ENCODE measurements at places on chromosomes 7 and 10.
A peak's percentile ranks its signal among the peaks of the same experiment; 100 is the strongest.

- DNase-seq, result no peak
These were observed 98.3 kb downstream of the FOXL3 start for GRCh38 chr7:388023-388960.

DNA sequence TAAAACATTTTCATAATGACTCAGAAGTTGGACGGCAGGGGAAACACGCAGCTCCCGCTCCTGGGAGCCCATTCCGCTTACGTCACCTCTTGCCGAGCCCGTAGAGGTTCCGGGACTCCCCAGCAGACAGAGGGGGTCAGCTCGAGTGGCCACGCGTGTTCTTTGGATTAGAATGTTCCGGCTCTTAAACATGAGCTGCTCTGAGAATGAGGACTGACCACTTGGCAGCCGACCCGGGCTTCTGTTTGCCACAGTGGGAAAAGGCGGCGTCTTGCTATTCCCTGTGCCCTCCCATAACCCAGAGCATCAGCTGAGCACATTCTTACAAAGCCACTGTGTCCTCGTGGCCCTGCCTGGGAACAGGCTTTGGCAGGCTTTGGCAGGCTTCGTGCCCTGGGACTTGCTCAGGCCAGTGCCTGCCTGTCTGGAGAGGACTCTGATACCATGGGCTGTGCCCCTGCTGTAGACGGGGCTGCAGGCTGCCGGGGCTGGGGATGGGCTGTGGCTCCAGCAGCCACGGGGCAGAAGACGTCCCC, 40.1 kb downstream of the PFKP start:
- peak; percentile 93 for DNase-seq

GRCh38 chr7:31962246-31962645, 108.0 kb downstream of the PDE1C start:
- DNase-seq, result no peak

GRCh38 chr7:155643804-155644177, 670 bp upstream of the RBM33 start:
- no peak for DNase-seq

- no peak for DNase-seq
These were observed 97.5 kb upstream of the CREB5 start for GRCh38 chr7:28314841-28315240.

DNA sequence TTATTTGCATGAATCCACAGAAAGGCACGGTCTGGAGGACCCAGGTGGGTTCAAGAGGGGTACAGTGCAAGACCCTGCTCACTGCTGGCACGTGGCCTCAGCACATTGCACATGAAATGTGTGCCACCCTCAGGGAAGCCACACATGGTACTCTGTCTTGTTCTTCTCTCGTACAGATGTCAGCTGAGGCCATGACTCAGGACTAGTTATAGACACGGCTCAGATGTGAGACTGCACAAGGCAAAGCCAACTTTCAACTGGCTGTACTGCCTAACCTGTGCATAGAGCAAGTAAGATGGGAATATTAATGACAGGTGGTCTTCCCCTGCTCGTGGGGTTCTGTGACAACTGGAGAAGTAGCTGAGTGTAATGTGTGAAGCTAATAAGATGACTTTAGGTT, 249.4 kb upstream of the CTBP2 start:
- DNase-seq, result no peak

GRCh38 chr10:50614444-50615137, 9.2 kb downstream of the SGMS1 start:
- DNase-seq, result no peak

DNA sequence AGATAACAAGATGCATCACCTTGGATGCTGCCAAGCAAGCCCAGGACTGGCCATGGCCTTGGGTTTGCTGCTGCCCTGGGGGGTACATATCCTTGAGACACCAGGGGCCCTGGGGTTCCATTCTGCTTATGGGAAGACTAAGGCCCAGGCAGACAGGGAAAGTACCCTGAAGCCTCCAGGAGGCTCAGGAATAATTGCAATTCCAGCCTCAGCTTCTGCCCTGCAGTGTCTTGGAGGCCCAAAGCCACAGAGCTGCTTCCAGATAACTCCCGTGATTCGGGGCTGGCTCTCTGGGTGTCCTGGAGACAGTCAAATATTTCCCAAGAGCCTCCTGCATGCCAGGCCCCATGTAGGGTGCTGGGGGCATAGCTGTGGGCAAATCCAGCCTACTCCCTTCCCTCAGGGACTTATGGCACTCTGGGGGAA, 22.6 kb downstream of the MYL10 start:
- no peak for DNase-seq

GRCh38 chr7:47714669-47715607, 133.0 kb upstream of the TNS3 start:
- no peak for DNase-seq

- no peak for DNase-seq
These were observed 60.8 kb downstream of the NPSR1 start for GRCh38 chr7:34718867-34719266.

- DNase-seq, result peak; percentile 12
These were observed 7.2 kb downstream of the RBM20 start for GRCh38 chr10:110651044-110651958.

DNA sequence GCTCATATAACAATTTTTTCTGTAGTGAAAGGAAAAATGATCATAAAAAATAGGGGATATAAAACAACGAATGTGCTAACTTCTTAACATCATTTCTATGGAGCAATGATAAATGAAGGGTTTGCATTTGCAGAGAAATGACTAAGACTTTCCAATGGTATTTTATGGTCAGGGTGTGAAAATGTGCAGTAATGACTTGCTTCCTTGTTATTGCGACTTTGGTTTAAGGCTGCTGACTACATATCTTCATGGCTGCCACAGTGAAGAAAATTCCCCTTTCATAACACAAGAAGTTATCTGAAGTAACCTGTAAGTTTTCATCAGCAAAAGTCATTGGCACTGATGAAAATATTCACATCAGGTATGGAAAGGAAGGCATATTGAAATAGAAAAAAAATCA, 166.1 kb upstream of the NRG3 start:
- no peak for DNase-seq

DNA sequence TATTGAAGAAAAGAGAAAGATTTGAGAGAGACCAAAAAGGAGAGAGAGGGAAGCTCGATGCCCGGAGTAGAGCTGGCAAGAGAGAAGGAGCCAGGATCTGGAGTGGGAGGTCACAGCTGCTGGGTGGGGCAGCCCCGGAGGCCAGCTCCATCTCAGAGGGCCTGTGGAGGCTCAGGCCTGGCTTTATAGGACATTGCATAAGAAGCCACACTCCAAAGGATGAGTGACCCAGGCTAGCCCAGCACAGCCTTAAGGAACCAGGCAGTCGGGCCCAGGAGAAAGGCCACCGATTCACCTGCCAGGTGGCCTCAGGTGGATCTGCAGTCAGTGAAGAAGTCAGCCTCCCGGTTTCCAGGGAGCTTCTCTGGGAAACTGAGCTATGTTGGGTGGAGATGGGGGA, 676 bp downstream of the PLAC9 start:
- DNase-seq, result no peak

GRCh38 chr7:139361523-139361922, 1.8 kb downstream of the LUC7L2 start:
- DNase-seq, result no peak

GRCh38 chr7:92313055-92313454, 67.3 kb downstream of the ANKIB1 start:
- no peak for DNase-seq

DNA sequence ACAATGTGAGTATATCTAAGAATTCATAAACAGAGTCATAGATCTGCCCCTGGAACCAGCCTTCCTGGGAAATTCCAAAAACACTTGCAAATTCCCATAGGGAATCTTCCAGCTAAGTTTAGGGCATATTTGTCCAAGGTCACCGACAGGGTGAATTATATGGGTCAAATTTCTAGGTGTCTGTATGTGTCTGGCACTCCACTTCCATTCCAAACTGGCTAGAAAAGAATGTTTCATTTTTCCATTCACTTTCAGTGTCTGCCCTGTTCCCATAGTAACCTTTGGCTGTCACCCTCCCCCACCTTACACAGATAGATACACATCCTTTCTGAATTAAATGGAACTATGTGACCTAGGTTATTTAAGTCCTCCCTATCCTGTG, 230.9 kb downstream of the CREB5 start:
- no peak for DNase-seq

DNA sequence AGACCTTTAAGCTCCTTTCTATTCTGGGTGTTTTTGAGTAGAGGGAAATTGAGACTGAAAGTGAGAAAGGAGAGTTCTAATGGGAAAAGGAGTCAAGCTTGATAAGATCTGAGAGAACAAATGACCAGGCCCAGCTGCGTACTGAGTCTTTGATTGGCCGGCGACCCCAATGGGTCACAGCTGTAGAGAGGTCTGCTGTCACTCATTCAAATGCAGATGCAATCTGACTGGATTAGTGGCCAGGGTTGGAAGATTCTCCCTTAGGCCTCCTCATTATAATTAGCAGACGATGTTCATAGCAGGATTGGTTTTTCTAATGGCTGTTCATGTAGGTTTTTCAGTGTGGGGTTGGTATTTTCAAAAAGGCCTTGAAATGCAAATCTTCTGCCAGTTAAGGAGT, 127.2 kb upstream of the SLC25A13 start:
- no peak for DNase-seq

GRCh38 chr10:35504132-35504531, 101.0 kb upstream of the GJD4 start:
- no peak for DNase-seq

DNA sequence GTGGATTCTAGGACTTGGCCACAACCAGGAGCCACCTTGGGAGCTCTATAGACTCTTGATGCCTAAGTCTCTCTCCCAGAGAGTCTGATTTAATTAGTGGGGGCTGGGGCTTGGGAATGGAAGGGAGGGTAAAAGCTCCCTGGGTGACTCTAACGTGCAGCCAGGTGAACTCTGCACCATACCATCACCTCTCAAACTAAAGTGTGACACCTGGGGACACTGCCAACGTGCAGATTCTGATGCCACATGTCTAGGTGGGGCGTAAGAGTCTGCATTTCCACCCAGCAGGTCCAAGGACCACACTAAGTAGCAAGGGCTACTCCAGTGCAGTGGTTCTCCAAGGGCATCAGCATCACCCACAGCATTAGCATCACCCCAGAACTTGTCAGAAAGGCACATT, 28.3 kb downstream of the LRRC20 start:
- no peak for DNase-seq

DNA sequence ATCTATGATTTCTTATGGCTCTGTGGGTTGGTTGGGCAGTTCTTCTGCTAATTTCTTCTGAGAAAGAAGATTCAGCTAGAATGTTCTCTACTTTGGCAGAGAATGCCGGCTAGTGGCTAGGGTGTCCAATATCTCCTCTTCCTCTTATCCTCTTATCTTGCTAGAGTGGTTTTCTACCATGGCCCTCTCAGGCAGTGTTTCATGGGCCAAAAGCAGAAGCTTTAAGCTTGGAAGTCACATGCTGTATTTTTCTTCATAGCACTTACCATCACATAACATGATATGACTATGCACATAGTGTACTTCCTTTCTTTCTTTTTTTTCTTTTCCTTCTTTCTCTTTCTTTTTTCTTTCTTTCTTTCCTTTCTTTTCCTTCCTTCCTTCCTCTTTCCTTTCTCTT, 140.0 kb downstream of the ITGB8 start:
- DNase-seq, result no peak

GRCh38 chr7:8117195-8117594, 144.8 kb downstream of the ICA1 start:
- no peak for DNase-seq

GRCh38 chr7:7653593-7654187, 13.1 kb downstream of the UMAD1 start:
- DNase-seq, result no peak

DNA sequence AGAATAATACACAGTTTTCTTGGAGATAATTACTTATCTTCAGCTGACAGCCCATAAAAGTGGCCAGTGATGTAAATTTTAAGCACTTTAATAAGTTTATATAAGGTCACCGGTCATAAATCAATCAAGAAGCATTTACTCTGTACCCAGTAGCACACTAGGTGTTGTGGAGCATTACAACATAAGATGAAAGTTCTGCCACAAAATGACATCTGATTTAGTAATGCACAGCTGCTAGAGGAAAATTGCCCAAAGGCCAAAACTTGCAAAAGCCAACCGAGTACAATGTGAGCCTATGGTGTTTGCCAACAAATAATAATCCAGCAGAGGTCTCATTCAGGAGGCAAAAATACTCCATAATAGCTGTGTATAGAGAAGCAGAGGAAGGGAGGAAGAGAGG, 63.6 kb downstream of the GPR37 start:
- no peak for DNase-seq

DNA sequence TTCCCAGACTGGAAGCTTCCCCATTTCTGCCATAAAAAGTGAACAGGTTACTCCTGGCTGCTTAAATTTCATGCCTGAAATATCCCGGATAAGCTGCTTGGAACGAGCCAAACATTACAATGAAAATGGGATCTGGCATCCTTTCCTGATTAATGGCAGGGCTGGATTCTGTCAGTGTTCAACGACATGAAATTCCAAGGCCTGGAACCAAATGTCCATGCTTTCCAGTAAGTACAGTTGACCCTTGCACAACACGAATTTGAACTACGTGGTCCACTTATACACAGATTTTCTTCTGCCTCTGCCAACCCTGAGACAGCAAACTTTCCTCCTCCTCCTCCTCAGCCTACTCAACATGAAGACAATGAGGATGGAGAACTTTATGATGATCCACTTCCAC, 65.4 kb downstream of the SGMS1 start:
- DNase-seq, result peak; percentile 64

- no peak for DNase-seq
These were observed 27.0 kb upstream of the JAZF1 start for GRCh38 chr7:28207486-28208158.

GRCh38 chr7:38681882-38682281, 50.7 kb upstream of the AMPH start:
- peak; percentile 29 for DNase-seq

DNA sequence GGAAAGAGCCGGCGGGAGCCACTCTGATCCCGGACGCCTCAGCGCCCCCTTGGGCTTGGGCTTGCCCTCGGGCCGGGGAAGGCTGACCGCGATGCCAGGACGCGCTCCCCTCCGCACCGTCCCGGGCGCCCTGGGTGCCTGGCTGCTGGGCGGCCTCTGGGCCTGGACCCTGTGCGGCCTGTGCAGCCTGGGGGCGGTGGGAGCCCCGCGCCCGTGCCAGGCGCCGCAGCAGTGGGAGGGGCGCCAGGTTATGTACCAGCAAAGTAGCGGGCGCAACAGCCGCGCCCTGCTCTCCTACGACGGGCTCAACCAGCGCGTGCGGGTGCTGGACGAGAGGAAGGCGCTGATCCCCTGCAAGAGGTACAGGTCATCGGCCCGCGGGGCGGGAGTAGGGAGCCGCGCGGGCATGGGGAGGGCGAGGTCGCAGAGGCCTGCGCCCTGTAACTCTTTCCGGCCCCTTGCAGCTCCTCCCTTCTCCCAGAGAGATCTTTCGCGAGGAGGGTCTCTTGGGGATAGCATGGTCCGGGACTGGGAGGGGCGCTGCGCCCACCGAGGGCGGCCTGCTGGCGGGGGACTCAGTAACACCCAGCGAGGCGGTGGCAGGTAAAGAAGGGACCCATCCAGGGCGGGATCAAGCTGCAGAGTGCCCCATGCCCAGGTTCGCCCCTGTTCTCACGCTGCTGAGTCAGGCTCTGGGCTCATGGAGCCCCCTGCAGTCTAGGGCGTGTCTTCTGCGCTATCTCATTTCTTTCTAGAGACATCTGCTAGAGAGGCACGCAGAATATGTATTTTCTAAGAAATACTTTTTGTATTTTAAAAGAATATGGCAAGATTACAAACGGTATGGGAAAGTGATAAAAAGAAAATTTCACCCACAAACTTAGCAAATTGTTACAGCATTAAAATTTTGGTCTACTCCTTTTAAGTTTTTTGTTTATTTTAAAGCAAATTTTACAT, 687 bp downstream of the EPDR1 start:
- DNase-seq, result no peak
